ENCODE measurements at places on chromosomes 7 and 10.

- DNase-seq, result no peak
Observed at GRCh38 chr7:99628471-99629465, 12.0 kb downstream of the ZSCAN25 start.

GRCh38 chr7:137337902-137338301 is 5.6 kb downstream of the PTN start:
- no peak for DNase-seq

DNA sequence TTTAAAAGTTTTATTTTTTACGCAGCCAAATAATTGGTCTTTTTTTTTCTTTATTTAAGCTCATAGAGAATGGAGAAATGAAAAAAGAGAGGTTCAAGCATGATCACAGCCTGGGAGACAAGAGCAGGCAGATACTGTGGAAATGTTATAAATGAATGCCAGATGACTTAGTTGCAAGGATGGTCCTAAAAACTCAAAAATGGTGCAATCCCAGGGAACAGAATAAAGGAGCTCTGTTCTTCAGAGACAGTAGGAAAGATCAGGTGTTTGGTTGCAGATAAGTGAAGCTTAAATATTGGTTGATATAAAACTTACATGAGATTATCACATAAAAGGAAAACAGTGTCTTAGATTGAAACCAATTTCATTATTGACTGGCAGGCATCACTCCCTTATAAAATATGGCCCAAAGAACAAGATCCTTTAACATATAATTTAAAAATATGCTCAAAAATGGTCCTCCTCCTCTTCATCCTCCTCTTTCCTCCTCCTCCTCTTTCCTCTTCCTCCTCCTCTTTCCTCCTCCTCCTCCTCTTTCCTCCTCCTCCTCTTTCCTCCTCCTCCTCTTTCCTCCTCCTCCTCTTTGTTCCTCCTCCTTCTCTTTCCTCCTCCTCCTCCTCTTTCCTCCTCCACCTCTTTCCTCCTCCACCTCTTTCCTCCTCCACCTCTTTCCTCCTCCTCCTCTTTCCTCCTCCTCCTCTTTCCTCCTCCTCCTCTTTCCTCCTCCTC is 18.6 kb downstream of the GNAT3 start:
- no peak for DNase-seq

DNA sequence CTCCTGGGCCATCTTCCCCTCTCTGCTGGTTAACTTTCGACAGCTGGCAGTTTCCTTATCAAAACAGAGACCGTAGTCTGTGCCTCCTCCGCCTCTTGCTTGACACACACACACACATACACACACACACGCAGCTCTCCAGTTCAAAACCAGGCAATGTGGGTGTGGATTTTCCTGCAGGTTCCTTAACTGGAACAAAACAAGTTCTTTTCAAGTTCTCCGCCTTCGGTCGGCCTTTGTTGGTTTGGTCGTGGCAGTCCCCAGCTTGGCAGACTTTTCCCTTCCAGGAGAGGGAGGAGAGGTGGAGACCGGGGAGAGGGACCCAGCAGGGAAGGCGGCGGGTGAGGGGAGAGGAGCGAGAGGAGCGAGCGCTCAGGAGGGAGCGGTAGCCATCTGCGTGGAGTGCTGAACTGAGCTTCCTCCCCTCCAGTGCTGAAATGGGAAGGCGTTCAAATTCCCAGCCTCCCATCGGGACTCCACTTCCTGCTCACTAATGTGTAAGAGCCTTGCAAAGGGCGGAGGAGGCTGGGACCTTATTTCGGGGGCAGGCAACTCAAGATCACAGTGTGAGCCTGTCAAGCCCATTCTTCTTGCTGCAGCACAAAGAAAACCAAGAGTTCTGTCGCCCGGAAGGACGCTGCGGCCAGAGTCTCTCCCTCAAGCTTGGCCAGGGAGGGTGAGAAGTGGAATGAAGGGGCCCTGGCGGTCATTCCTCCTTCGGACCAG is 120.6 kb downstream of the PRPF18 start:
- DNase-seq, result peak; percentile 11

DNA sequence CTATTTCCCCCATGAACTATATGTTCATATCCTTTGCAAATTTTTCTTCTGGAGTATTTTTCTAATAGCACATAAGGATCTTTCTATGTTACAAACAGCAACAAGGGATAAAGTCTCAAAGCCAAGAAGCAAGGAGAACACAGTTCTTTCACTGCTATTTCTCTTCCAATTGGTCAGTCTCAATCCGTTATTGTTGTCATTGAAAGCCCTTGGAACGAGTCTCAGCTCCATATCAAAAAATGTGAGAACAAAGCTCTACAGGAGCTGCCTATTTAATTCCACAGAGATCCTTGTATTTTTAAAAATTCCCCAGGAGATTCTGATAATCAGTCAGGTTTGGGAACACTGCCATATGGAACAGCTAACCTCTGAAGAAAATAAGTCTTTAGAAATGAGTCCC is 15.7 kb downstream of the SLC35B4 start:
- DNase-seq, result no peak

DNA sequence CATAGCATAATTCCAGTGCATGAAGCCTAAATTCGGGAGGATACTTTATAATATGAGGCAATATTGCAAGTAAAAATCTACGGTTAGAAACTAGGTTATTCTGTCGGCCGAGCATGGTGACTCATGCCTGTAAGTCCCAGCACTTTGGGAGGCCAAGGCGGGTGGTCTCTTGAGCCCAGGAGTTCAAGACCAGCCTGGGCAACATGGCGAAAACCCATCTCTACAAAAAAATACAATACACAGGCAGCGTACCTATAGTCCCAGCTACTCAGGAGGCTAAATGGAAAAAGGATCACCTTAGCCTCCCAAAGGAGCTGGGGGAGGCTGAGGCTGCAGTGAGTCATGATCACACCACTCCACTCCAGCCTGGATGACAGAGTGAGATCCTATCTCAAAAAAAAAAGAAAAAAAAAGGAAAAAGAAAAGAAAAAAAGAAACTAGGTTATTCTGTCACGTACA is 14.2 kb downstream of the SKAP2 start:
- no peak for DNase-seq

DNA sequence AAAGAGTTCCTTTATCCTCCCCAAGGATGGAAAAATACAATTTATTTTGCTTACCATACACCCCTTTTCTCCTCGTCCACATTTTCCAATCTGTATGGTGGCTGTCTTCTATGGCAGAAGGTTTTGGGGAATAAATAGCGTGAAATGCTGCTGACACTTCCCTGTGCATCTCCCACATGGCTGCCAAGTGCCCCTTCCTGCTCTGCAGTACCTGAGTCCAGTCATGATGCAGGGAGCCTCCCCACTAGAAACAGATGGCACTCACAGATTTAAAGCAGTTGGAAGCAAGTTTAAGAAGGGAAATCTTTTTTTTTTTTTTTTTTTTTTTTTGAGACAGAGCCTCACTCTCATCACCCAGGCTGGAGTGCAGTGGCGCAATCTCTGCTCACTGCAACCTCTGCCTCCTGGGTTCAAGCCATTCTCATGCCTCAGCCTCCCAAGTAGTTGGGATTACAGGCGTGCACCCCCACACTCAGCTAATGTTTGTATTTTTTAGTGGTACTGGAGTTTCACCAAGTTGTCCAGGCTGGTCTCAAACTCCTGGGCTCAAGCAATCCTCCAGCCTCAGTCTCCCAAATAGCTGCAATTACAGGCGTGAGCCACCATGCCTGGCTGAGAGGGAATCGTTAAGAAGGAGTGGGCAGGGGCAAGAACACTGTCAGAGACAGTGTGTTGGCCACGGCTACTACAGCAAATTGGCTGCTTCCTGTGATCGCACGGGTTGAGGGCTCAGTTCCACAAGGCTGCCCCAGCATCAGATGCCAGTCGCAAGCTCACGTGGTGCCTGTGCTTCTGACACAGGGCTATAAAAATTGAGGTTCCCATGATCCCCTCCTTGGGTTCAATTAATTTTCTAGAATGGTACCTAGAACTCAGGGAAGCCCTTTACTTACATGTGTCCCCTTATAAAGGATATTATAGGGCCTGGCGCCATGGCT is 5.3 kb upstream of the PILRA start:
- DNase-seq, result no peak

- no peak for DNase-seq
Observed at GRCh38 chr10:48517911-48518811, 86.7 kb downstream of the ARHGAP22 start.

DNA sequence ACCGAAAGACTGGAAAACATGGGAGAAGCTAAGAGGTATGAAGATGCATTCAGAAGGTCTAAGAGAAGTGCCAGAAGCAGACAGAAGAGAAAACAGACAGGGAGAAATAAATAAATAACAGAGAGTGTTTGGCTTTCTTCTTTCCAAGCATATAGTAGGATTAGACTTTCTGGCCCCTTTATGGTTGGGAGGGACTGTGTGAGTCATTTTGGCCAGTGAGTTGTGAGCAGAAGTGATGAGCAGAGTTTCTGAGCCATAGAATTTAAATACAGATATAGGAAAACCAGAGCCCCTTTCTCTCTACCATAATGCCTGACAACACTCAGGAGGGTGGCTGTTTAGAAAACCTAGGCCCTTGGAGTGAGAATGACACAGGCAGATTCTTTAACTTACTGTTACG is 171.0 kb downstream of the PPP1R17 start:
- DNase-seq, result no peak

DNA sequence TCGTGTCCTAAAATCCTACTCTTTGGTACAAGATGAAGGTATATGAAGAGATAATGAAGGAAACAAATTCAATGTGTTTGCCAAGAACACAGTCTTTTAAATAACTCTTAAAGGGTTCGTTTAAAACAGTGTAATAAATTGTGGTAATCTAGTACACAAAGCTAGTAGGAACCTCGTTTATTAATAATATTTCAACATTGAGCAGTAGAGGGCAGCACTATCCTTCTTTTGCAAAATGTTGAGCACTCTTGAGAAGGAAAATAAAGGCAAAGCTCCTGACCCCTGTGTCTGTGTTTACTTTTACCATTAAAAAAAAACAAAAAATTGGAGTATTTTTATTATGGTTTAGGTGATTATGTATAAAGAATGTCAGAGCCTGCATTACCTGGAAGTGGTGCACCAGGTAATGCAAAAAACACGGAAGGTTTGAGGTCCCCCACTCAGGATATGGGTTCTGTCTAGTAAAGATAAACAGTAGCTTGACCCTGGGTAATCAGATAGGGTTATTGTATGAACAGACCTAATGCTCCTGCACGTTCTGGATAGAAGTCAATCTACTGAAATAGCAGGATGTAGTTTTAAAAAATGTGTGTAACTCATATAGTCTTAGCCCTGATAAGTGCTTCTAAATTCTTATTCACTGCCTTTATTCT is 5.7 kb upstream of the GOT1 start:
- peak; percentile 48 for DNase-seq

DNA sequence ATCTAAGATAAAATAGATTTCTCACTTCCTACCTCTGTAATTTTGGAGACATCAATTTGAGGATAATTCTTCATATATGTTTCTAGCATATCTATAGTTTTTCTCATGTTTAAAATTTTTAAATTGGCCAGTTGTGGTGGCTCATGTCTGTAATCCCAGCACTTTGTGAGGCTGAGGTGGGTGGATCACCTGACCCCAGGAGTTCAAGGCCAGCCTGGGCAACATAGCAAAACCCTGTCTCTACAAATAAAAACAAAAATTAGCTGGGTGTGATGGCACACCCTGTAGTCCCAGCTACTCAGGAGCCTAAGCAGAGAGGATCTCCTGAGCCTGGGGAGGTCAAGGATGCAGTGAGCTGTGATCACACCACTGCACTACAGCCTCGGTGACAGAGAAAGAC is 4.9 kb downstream of the ACBD5 start:
- DNase-seq, result no peak

GRCh38 chr10:48519481-48520183 is 85.2 kb downstream of the ARHGAP22 start:
- no peak for DNase-seq

- no peak for DNase-seq
Observed at GRCh38 chr10:78875331-78875877, 193.4 kb upstream of the ZMIZ1 start.

DNA sequence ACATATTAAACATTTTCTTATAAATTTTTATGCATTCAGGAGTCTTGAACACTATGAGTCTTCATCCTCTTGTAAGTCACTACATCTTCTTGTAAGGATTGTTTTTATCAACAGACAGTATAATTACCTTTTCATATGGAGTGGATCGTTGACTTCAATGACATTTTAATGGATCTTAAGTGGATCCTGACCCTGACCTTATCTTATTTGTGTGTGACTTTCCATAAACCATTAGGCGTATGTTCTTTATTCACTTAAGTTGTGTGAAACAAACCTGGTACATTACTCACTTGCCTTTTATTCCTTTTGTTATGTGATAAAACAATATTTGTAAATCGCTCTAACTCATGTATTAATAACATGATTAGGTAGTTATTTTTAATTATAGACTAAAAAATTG is 18.5 kb upstream of the SEMA3C start:
- no peak for DNase-seq

DNA sequence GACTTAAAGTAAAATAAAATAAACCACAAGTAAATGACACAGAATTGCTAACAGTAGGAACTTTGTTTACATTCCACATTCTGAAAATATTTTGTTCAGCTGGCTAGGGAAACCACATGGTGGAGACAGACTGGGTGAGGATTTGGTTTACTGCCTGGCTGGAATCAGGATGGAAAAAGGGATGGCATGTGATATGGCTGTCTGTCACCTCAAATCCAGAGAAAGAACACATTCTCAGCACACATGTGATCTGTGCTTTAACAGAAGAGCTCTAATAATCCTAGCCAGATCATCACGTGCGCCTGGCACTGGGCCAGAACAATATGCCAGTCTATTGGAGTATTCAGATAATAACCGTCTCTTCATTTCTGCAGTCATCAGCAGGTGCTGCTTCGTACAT is 90.9 kb upstream of the PIP4K2A start:
- peak; percentile 19 for DNase-seq

DNA sequence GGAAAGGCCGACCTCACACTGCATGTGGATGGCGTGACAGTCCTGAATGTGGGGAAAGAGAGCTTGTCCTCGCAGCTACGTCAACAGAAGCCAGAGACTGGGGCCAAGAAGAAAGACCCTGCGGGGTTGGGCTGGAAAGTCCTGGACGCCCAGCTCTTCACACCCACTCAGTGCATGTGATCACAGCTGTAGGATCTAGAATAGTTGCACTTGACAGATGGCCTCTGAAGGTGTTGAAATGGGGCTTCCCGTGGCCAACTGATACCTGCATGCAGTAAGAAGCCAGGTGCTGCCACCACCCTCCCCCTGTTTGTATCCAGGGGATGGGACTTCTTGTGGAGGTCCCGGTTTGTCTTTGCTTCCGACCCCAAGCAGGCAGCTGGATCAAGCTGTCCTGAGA is 34.1 kb upstream of the OCM2 start:
- DNase-seq, result no peak

- DNase-seq, result peak; percentile 70
Observed at GRCh38 chr7:75756991-75757676, 14.9 kb downstream of the CCL26 start.

GRCh38 chr7:95097291-95097690 is 189.9 kb downstream of the PPP1R9A start:
- no peak for DNase-seq

DNA sequence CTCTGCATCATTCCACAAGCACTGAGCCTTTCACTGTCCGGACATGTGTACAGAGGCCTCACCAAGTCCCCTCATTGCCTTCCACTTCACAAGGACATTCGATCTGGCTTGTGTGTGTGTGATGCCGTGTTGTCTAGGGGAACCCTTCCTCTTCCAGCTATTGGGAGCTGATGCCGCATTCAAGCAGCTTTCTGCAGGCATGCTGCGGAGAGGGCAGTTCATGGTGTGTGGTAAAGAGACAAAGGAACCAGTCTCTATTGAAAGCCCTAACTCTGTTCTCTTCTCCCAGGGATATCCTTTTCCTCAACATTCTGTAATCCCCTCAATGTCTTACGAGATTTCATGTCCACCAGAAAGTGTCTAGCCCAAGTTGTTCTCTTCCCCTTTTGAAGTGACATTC is 141.6 kb downstream of the ALOX5 start:
- DNase-seq, result peak; percentile 9

- no peak for DNase-seq
Observed at GRCh38 chr10:76309070-76309469, 877.6 kb downstream of the LRMDA start.
